ENCODE measurements at places on chromosomes 11 and 22.

DNA sequence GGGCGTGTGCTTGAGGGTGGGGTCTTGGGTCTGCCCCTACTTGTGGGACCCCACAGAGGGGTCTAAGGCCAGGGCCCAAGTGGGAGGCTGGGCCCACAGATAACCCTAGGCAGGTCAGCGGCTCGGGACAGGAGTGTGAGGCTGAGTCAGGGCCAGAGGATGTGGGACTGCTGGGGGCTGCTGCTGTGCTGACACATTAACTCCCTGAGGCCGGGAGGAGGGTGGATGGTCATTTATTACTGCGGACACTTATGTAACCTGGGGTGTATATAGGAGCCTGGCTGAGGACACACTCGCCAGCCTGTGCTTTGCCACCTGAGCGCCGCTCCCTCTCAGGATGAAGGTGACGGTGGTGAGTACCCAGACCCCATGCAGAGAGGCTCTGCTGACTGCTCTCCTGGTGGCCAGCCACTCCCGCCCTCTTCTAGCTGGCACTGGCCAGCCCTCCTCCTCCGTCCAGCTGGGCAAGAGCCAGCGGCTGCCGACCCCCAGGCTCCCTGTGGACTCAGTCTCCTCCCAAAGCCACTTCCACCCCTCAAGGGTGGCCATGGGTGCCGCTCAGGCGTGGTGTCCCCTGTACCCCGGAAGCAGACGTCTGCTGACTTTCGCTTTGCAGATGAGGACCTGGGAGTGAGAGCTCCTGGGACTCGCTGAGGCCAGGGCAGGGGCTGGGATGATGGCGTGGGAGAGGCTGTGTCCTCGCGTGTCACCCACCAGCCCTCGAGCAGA, at the start of gene MIOX:
TSS of gene MIOX (plus strand) at position 299 of the 729 bp plus-strand sequence. CDS start at position 338, 39 bp downstream.
- DNase-seq, result no peak

DNA sequence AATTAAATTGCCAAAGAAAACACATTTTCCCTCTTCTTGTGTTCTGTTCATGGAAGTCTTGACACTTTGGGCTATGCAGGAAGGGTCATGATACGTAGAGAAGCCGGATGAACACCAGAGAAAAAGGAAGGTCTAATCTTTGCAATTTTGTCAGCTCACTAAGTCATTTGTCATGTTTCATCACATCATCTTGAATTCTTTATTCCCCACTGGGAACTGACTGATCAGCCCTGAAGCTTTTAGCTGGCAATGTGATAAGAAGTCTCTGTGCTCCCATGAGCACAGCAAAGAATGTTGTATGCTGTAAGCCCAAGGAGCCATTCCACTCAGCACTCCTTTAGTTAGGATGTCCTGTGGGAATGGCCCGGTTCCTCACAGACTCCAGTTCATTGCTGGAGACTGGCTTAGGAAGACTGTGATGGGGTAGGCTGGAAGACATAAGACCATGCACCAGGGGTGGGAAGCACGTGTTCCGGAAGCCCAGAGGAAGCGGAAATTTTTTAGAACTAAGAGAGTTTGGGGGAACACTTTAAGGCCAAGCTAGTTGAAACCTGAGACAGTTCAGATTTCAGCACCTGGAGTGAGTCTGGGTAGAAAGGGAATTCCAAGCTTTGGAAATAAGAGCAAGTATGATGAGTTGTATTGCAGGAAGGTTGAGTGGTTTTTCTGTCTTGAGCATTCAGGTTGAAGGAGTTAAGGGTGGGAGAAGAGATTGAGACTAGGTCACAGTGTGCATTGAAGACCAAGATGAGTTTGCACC, 306.7 kb upstream of the MTNR1B start:
- DNase-seq, result peak; percentile 80

DNA sequence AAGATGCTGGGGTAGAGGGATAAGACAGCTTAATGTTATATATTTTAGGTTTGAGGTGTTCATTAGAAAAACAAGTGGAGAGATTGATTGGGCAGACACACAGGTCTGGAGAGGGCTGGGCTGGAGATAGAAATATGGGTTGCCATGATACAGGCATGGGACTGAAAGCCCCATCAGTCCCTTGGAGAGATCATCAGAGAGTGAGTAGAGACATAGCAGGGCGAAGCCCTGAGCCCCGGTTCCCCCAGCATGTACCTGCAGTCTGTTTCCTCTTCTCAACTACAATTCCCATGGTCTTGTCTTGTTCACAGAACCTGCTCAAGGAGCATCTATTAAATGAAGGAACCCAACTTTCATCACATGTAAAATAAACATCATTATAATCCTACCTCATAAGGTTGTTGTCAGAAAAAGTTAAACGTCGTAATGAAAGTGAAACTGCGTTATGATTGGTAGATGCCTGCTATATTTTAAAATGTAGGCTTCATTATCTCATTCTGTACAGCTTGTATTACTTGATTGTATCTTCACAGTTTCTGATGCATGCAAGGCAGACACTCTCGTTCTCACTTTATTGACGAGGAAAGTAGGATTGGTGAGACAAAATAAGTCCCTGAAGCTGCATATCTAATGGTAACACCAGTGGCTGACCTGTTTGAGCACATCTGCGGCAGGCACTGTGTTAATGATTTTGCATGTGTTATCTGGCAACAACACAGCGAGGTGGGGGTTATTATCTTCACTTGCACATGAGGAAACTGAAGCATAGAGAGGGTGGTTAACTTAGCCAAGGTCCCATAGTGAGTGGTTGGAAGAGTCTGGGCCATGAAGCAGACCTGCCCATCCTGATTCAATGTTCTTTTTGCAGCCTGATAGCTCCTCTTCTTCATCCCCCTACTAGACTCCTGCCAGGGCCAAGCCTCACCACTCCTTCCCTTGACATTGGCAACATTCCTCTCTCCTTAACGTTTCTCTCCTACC, 63.5 kb downstream of the ENDOD1 start:
- no peak for DNase-seq

DNA sequence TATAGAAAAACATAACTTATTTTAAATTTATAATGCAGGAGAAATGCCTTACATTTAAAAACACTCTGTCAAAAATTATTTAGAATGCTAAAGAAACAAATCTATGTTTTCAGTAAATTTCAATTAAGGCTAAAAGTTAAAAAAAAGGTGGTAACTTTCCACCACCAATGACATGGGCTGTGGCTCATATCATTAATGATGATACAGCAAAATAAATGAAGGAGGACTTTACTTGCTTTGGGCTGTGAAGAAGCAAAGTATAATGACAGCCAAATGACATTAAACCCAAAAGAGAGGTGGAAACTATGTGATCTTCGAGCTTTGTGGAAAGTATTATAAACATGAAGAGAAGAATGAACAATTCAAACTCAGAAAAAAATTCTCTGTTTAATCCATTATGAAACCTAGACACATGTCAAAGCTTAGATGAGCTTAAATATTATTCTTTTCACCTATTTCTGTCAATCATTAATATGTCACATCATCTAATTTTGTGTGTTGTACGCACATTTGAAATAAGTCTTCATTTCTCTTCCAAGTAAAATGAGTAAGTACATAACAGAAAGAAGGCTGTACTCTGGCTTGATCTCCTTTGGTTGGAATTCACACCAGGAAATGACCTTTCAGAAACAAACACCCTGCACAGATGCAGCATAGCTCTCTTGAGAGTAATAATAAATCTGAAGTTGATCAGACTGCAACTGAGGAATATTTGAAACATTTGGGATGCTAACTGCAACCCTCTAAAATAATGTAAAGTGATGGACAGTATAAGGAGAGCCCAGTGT, 265.8 kb downstream of the TTC28 start:
- DNase-seq, result no peak

- DNase-seq, result peak; percentile 5
These were observed 195.9 kb downstream of the BCR start for GRCh38 chr22:23376256-23376655.

- DNase-seq, result peak; percentile 65
These were observed at the start of gene KIRREL3 for GRCh38 chr11:127000291-127000968. KIRREL3 (minus strand) TSS chr11:127000770.

GRCh38 chr11:2368178-2368850, 8.8 kb upstream of the CD81 start:
- DNase-seq, result no peak

GRCh38 chr11:135074397-135074998, 662.5 kb upstream of the B3GAT1 start:
- DNase-seq, result peak; percentile 3

GRCh38 chr22:20903093-20903492, 14.1 kb upstream of the CRKL start:
- no peak for DNase-seq

DNA sequence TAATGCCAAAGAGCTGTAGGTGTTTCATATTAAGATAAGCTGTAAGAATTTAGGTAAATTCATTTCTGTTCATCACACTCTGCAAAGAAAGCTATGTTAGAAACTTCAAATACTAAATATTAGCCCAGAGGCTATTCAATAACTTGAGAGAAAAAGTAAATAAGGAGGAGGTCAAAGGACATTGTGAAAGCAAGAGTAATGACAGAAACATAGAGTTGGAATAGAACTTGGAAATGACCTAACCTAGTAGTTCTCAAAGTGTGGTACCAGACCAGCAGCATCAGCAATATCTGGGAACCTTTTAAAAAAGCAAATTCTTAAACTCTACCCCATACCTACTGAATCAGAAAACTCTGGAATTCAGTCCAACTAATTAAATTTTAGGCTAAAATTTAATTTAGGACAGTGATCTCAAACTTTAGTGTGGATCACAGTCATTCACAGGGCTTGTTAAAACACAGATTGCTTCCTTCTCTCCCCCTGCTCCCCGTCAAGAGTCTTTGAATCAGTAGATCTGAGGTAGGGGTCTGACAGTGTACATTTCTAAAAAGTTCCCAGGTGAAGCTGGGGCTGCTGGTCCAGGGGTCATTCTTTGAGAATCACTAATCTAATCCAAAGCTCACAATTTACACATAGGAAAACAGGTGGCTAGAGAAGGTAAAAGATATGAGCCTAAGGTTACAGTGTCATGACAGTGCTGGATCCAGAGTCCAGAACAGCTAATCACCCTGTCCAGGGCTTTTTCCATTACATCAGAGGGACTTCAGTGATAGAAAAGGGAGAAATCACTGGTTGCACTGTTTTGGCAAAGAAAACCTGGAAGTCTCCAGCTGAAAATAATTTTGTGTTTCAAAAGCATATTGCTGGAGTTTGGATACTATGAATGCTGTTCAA, 241.1 kb downstream of the SOX6 start:
- no peak for DNase-seq

GRCh38 chr22:31943206-31943977, 943 bp upstream of the YWHAH start:
- no peak for DNase-seq

DNA sequence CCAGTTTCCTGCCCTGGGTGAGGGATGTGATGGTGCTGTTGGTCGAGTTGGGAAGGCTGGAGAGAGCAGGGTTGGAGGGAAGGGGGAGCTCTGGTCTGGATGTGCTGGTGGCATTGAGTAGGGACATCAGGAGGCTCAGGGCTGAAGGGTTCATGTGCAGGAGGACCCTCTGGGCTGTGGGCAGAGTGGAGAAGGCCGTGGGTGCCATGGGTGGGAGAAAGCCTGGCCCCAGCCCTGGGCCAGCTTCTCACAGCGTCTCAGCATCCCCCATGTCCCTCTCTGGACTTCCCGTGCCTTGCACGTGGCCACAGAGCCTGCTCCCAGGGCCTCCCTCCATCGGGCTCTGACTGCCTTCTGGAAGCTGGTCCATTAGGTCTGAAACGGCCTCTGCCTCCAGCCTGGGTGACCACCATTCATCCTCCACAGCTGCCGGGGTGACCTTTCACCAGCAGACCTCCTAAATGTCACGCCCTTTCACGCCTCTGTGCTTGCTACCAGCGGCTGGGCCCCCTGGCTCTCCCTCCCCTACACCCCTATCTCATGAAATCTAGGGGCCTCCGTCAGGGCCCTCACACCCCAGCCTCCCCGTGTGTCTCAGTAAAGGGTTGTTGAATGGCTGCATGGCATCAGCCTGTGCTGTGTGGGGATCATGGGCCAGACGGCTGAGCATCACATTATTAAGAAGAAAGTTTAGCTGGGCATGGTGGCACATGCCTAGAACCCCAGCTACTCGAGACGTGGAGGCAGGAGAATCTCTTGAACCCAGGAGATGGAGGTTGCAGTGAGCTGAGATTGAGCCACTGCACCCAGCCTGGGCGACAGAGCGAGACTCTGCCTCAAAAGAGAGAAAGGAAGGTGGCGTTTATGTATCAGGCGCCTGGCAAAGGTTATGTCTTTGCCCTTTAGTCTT, 25.5 kb downstream of the MYO7A start:
- no peak for DNase-seq

DNA sequence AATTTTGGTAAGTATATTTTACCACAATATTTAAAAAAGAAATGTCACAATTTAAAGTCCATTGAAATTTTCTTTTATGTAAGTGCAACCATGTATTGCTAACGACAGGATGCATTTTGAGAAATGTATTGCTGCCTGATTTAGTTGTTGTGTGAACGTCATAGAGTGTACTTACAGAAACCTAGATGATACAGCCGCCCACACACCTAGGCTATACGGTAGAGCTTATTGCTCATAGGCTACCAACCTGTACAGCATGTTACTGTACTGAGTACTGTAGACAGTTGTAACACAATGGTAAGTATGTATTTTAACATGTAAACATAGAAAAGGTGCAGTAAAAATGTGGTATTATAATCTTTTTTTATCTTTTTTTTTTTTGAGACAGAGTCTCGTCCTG, 48.1 kb downstream of the CBL start:
- no peak for DNase-seq

- DNase-seq, result no peak
These were observed 112.2 kb upstream of the SYT13 start for GRCh38 chr11:45398325-45398724.

- DNase-seq, result no peak
These were observed 195.8 kb upstream of the LARGE1 start for GRCh38 chr22:34116126-34116525.

- peak; percentile 12 for DNase-seq
These were observed 30.4 kb downstream of the TPBGL start for GRCh38 chr11:75270896-75271418.

GRCh38 chr11:92276773-92277172, 52.2 kb downstream of the FAT3 start:
- peak; percentile 54 for DNase-seq

DNA sequence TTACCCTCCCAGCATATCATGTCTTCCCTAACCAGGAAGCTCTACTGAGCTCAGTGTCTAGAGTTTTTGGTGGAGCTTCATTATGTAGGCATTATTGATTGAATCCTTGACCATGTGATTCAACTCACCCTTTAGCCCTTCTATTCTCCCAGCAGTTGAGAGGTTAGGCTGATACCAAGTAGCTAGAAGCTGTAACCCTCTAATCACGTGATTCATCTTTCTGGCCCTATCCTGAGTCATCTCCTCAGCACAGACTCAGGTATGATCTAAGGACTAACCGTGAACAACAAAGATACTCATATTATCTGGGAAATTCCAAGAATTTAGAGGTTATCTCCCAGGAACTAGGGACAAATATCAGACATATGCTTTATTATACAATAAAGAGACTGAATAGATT, 625.5 kb downstream of the JRKL start:
- DNase-seq, result no peak

GRCh38 chr11:117925198-117925925, 3.8 kb downstream of the TMPRSS13 start:
- no peak for DNase-seq

- DNase-seq, result no peak
These were observed 116.2 kb downstream of the ETS1 start for GRCh38 chr11:128471138-128471661.

- DNase-seq, result no peak
These were observed 47.0 kb downstream of the IGLL5 start for GRCh38 chr22:22934543-22935055.

- no peak for DNase-seq
These were observed 11.2 kb downstream of the MB start for GRCh38 chr22:35605851-35606481.

- no peak for DNase-seq
These were observed 273.9 kb downstream of the NTM start for GRCh38 chr11:131644204-131644795.

Data from fibroblast of skin of back (primary cell).